NCI-H187 (cell line): ENCODE measurements at places on chromosomes 13 and 19.
A peak's percentile ranks its signal among the peaks of the same experiment; 100 is the strongest.

DNA sequence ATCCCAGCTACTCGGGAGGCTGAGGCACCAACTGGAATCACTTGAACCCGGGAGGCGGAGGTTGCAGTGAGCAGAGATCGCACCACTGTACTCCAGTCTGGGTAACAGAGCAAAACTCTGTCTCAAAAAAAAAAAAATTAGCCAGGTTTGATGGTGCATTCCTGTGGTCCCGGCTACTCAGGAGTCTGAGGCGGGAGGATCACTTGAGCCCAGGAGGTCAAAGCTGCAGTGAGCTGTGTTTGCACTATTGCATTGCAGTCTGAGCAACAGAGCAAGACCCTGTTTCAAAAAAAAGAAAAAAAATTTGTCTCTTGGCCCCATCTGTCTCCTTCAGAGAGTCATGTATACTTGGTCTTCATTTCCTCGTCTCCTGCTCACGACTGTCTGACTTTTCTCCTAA, 1.6 kb downstream of the CCDC97 start:
- DNase-seq = no peak

DNA sequence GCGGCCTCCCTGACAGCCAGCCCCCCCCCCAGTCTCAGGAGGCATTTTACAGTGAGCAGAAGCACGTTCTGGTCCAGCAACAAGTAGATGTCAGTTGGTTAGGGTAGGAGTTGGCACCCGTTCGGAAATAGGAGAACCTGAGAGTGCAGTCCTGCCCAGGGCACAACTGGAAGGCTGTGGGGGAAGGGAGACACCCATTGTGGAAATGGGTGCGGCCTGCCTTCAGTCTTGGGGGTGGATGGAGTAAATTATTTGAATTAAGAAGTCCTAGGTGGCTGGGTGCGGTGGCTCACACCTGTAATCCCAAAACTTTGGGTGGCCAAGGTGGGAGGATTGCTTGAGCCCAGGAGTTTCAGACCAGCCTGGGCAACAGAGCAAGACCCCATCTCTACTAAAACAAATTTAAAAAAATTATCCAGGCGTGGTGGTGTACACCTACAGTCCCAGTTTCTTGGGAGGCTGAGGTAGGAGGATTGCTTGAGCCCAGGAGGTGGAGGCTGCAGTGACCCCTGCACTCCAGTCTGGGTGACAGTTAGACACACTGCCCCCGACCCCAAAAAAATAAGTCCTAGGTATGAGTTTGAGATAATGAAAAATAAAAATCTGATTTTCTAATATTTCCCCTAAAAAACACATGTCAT, 1.2 kb downstream of the CIRBP start:
- no peak for DNase-seq

DNA sequence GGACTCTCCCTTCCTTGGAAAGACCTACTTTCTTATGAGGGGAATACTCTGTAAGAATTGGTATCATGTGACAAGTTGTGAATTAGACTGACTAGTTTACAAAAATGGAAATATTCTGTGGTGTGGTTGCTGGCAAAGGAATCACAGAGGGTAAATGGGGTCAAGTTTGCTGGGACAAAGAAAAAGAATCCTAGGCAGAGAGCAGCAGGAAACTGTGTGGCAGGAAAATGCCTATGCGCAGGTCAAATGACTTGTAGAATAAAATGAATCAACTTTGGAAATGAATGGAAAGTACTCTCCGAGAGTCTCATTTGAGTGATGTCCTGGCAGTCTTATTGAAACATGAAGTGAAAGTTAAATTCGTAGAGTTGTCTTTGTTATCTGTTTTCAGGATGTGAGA, 1250.7 kb downstream of the UQCRFS1 start:
- DNase-seq = no peak

DNA sequence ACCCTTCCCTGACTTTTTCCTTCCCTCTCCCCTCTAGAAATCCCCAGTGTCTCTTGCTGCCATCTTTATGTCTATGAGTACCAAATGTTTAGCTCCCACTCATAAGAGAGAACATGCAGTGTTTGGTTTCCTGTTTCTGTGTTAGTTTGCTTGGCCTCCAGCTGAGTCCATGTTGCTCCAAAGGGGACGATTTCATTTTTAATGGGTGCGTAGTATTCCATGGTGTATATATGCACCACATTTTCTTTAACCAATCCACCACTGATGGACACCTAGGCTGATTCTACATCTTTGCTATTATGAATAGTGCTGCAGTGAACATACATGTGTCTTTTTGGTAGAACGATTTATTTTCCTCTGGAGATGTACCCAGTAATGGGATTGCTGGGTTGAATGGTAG, 123.8 kb downstream of the UGGT2 start:
- no peak for DNase-seq

DNA sequence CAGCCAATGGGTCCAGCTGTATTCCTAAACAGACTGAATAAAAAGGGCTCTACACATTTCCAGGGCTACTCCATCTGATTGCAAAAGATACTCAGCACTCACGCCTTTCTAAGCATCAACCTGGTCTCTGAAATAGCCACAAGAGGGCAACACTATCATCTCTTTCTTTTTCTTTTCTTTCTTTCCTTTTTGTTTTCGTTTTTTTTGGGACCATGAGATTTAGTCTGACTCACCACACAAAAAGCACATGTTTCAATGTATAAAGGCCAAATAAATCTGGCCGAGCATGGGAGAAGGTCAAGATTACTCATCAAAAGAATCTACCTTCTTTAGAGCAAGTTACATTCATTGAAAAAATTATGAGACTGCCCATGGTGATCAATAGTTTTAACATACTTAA, 805.6 kb upstream of the ARGLU1 start:
- DNase-seq = no peak

- no peak for DNase-seq
Measured at GRCh38 chr19:3012621-3013262, 16.3 kb downstream of the TLE2 start.

DNA sequence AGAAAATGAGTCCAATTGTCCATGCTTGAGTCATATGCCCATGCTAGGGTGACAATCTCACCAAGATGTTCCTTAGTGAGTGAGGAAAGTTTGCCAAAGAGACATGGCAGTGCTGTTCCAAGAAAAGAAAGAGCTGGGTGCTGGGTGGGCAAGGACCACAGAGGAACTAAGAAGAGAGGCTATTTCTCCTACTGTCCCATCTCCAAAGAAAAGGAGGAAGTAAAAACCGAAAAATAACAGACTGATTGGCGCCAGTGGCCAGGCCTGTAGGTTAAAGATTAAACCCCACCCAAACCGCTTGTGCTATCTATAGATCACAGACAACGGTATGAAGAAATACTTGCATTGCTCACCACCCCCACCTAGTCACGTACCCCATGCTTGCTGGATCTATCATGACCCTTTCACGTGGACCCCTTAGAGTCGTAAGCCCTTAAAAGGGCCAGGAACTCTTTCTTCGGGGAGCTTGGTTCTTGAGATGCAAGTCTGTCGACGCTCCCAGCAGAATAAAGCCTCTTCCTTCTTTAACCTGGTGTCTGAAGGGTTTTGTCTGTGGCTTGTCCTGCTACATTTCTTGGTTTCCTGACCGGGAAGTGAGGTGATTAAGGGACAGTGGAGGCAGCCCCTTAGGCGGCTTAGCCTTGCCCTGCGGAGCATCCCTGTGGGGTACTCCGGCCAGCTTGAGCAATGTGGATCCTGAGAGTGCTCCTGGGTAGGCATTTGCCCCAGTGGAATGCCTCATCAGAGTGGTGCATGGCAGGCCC, 606.5 kb downstream of the UQCRFS1 start:
- DNase-seq = no peak

GRCh38 chr13:79194727-79195126, 211.3 kb downstream of the RBM26 start:
- DNase-seq = no peak

DNA sequence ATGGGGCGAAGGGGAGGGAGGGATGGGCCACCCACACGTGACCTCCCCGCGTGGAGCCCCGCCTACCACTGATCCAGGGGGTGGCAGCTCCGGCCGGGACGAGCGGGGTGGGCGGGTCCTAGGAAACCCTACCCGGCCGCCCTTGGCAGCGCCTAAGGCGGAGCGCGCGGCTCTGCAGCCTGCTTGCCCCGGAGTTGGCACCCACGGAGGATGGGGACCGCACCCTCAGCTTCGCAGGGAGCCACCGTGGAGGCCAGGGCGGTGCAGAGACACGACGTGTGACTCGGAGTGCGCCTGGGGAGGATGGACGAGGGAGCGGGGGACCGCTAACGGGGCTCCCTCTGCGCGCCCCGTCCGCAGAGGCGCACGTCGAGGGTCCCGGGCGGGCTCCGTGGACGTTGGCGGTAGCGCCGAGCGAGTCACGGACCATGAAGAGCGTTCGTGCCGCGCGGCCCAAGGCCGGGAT, at the start of gene RGS9BP:
RGS9BP (plus strand) TSS at position 129 of the 466 bp plus-strand sequence. CDS start 416 bp downstream, outside the sequence.
- peak; percentile 56 for DNase-seq

- DNase-seq = no peak
Measured at GRCh38 chr19:35468637-35469036, 20.6 kb downstream of the FFAR2 start.

DNA sequence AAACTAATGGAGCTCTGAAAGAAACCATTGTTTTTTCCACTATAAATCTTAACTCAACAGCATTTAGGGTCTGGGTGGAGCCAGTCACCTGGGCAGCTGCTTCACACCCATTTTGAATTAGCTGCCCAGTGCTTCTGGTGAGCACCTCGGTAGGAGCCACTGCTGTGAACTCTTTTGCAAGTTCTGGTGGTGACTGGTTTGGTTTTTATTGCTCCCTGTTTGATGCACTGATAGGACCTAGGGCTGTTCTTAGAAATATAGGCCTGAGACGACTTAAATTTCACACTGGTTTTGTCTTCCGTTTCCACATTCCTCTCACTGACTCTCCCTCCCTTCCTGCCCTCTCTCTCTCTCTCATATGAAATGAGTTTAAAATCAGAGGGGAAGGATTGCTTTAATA, 103.9 kb downstream of the GGACT start:
- DNase-seq = no peak

DNA sequence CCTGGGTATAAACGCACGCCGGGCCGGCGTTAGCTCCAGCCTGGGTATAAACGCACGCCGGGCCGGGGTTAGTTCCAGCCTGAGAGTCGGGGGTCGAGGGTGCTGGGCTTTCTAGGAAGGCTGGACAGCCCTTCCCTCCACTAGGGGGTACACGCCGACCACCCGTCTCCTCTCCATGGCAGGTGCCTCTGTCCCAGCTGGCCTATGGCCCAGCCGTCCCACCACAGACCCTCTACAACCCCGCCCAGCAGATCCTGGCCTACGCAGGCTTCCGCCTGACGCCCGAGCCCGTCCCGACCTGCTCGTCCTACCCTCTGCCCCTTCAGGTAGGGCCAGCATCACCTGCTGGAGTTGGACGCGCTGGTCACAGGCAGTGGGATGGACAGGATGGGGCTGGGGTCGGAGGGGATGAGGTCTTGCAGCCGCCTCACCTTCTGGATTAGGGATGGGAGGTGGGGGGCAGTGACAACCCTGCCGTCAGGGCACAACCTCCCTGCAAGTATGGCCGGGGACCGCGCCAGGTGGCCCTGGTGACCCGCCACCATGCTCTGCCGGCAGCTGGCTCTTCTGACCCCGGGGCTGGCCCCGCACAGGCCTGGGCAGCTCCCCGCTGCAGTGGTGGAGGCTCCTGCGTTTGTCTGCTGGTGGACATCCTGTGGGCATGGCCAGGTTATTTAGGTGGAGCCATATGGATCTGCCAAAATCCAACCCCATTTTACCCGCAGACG, 45.8 kb downstream of the TMEM255B start:
- DNase-seq = no peak

DNA sequence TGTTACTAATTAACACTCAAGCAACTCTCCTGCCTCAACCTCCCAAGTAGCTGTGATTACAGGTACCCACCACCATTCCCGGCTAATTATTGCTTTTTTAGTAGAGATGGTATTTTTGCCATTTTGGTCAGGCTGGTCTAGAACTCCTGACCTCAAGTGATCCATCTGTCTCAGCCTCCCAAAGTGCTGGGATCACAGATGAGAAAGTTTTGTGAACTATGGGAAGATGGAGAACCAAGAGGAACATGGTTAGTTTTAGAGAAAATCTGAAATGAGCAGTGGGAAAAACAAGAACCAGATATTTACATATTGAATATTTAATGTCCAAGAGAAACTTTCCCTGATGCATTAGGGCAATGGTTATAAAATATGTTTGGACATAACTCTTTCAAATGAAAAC, 863.6 kb upstream of the MIR17HG start:
- no peak for DNase-seq
